CD4-positive, alpha-beta T cell treated with Interleukin-21 for 1 hour (primary cell): ENCODE measurements at places on chromosomes 16 and 17.
A peak's percentile ranks its signal among the peaks of the same experiment; 100 is the strongest.

- DNase-seq = peak; percentile 74
Observed at GRCh38 chr17:39547713-39548478, 59.8 kb downstream of the NEUROD2 start.

GRCh38 chr17:63290784-63291183 lies 155.3 kb downstream of the CYB561 start:
- DNase-seq = no peak

DNA sequence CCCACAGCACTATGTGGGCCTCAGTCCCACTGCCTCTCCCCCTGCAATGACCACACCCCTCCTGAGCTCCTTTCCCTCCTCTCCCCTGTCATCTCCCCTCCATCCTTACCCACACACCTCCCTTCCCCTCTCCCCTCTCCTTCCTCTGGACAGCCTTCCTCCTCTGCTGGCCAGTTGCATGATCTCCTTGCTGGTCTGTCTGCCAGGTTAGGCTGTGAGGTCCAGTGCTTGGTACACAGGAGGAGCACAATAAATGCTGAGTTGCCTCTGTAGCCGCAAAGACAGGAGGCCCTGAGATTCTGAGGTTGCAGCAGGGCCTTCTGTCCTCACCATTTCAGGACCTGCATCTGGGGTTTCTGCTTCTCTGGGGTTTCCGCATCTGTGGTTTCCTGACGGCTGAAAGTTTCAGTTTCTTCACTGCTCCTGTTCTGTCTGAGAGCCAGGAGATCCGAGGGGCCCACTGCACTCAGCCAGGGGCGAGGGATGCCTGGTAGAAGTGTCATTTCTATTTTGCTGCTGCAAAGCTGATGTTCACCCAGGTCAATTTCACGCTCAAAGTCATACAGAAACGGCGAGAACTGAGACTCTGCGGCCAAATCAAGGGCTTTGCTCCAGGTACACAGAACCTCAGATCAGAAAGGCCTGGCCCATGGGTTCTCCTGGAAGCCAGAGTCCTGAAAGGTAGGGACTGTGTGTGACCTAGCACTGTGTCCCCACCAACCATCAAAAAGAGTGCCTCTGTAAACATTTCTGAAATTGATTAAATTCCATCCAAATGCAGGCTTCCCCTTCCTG lies 4.6 kb upstream of the SLC12A3 start:
- DNase-seq = peak; percentile 67

- peak; percentile 76 for DNase-seq
Observed at GRCh38 chr17:1871756-1872155, 42.0 kb downstream of the RPA1 start.

GRCh38 chr16:70681382-70682238 lies 4.2 kb downstream of the MTSS2 start:
- no peak for DNase-seq

GRCh38 chr17:8048236-8048635 lies 9.4 kb downstream of the ALOX15B start:
- DNase-seq = no peak

- DNase-seq = no peak
Observed at GRCh38 chr17:43560461-43561427, 14.6 kb upstream of the ETV4 start.

- DNase-seq = no peak
Observed at GRCh38 chr16:56222474-56222997, 31.2 kb downstream of the GNAO1 start.

GRCh38 chr16:68075980-68076379 lies 9.2 kb upstream of the NFATC3 start:
- DNase-seq = no peak

- no peak for DNase-seq
Observed at GRCh38 chr16:11372829-11373306, 27.6 kb downstream of the RMI2 start.

GRCh38 chr16:17470908-17471718 lies at the start of gene XYLT1:
TSS of gene XYLT1 (minus strand) at chr16:17470960. CDS start at chr16:17470796, 164 bp downstream.
- peak; percentile 68 for DNase-seq

DNA sequence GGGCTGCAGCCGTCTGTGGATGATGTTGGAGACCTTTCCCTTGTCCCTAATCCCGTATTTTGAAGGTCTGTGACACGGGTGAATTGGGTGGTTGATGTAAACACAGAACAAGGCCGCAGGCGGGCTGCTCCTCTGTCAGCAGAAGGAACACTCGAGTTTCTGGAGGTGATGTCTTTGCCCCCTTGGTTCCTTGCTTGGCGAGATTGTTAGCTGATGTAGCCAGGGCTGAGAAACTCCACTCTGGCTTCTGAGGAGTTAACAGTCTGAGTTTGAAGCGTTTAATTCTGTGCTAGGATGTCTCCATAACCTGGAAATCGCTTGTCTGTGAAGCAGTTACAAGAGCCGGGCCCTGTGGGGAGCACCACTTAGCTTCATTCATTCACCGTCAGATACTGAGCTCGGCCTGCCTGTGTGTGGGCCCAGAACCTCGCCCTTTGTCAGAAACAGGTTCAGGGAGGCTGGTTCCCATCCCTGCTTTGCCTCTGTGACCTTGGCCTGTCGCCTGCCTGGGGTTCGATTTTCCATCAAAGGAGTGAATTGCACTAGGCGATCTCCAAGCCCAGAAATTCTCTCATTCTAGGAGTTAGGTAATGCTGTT lies 1.3 kb downstream of the MAPK8IP3 start:
- DNase-seq = no peak

GRCh38 chr17:2689411-2690164 lies 22.0 kb downstream of the CLUH start:
- DNase-seq = peak; percentile 56

GRCh38 chr17:46796524-46796923 lies 22.0 kb downstream of the WNT3 start:
- DNase-seq = no peak

- DNase-seq = no peak
Observed at GRCh38 chr16:57830890-57831484, 28.7 kb upstream of the KIFC3 start.

GRCh38 chr17:56171186-56171959 lies 18.1 kb downstream of the ANKFN1 start:
- no peak for DNase-seq

GRCh38 chr17:2958706-2959222 lies 104.6 kb downstream of the OR1D5 start:
- no peak for DNase-seq

DNA sequence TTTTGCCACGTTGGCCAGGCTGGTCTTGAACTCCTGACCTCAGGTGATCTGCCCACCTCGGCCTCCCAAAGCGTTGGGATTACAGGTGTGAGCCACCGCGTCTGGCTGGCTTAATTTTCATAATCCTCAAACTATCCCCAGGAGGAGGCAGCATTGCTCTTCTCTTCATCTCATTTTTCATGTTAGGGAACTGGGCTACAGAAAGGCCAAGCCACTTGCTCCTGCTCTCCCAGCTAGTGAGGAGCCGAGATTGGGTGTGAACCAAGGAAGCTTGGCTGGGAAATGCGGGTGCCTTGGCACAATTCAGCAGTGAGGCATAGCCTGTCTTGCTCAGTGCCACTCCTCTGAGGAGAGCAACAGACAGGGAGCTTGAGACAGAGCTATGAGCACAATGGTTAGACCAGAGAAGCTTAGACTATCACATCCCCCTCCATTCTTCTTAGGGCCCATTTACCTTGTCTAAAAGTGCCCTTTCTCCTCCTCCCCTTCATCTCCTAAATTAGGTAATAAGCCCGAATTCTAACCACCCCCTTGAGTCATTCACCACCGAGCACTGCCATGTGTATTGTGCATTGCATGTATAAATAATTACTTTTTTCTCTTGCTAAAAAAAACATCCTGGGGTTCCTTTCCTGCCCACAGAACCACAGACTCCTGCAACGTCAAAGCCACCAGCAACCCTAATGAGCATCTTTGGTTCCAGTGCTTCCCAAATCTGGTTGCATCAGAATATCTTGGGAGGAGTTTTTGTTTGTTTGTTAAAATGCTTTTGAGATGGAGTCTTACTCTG lies 20.0 kb upstream of the KIF19 start:
- DNase-seq = no peak

- DNase-seq = no peak
Observed at GRCh38 chr17:56913000-56913311, 893 bp downstream of the TRIM25 start.

DNA sequence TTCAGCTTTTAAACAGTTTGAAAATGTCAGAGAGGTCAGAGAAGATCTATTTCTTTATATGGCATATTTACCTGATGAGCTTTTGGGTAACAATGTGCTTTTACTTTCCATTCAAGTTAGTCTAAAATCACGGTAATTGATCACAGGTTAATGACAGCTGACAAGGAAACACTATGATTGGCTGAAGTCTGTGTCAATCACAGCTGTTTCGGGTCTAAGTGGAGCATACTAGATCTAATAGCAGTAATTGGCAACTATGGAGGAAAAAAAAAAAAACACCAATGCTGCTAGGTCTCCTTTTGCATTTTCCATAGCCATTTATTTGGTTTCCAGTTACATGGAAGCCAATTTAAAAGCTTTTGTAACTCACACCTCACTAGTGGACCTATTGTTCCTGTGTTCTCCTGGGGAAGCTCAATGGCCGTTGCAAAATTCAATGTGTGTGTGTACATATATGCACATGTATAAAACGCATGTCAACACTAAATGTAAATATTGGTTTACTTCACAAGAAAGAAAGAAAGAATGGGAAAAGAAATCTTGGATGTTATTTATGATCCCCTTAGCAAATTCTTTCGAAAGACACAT lies 568.3 kb upstream of the ZFHX3 start:
- no peak for DNase-seq

DNA sequence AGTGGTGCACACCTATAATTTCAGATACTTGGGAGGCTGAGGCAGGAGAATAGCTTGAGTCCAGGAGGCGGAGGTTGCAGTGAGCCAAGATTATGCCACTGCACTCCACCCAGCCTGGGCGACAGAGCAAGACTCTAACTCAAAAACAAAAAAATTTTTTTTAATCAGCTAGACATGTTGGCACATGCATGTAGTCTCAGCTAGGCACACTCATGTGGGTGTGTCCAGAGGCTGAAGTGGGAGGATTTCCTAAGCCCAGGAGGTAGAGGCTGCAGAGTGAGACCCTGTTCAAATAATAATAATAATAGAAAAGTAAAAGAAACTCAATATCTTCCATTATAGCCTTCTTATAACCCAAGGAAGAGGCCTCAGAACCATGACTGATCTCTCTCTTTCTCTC lies 11.5 kb upstream of the ARHGAP17 start:
- no peak for DNase-seq

DNA sequence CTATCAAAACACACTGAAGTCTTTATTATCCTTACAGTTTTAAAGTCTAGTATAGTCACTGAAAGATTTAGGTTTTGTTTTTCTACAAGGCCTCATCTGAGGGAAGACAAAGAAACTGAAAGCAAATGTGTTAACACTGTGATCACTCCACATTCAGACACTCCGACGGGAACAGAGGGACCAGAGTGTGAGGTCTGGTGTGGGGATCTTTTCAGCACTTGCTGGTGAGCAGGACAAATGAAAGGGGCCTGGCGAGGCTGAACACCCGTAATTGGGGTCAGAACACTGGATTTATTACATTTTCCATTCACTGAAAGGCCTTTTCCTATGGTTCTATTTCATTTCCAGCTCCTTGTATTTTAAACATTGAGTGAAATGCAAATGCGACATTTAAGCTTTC lies 910.5 kb downstream of the CDH11 start:
- no peak for DNase-seq

DNA sequence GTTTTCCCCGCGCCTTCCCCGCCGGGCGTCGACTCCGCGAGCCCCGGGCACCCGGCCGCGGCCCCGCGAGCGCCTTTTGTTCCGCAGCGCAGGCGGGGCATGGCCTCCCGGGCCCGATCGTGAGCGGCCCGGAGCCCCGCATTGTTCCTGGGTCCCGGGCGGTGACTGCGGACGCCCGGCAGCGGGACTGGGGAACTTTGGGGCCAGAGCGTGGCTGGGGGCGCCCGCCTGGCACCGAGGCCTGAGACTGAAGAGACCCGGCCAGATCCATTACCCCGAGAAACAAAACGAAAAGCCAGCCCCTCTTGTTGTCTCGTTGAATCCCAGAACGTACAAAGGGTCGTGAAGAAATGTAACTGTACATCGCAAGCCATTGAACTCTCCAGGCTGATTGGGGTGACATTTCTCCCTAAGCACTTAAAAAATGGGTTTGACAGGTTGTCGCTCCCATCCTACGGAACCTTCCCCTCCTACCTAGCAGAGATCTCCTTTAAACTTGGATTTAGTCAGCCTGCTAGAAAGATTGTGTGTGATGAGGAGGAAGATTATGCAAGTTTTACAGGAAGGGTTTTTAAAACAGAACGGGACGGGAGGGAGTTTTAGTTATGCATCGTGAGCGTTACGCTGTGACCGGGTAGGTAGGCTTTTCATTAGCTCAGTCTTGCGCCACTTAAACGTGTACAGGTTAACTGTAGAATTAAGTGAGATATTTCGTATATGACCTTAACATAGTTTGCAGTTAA lies 825 bp downstream of the METTL9 start:
- peak; percentile 37 for DNase-seq

DNA sequence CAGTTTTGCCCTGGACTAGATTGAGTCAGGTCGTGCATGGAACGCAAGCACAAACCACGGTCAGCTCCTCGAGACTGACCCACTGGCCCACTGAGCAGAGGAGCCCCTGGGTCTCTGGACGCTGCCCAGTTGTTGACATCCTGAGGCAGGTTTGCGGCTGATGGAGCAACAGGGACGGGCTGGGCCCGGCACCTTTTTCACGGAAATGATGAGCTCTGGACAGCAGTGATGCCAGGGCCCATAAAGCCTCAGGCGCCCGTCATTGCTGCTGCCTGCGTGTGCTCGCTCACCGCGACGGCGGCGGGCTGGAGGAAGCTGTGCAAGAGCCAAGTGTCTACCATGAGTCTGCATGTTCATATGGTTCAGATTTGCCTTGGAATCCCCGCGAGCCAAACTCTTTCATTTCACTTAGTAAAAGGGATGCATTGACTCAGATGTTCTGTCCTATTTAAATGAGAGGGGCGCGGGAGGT lies 30.8 kb upstream of the CRISPLD2 start:
- no peak for DNase-seq

- no peak for DNase-seq
Observed at GRCh38 chr16:24975428-24975889, 39.7 kb downstream of the ARHGAP17 start.

DNA sequence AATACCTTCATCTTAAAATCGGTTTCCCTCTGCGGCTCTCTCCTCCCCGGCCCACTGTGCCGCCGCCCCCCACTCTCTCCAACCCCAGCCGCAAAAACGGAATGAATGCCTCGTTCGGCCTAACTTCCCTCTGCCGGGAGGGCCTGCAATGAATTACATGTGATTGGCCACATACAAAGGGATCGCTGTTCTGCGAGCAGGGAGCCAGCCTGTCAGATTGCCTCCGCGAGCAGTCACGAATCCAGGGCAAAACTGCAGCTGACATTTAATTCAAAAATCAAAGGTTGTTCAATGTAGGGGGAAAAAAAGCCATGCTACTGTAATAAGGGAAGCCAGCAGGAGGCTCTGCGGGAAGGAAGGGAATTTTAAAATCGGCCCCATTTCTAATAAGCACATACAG lies 84.9 kb downstream of the TBC1D16 start:
- DNase-seq = no peak

- no peak for DNase-seq
Observed at GRCh38 chr16:1491327-1491726, 1.8 kb upstream of the TELO2 start.

- no peak for DNase-seq
Observed at GRCh38 chr16:73845238-73846006, 451.2 kb upstream of the PSMD7 start.
